ENCODE measurements at places on chromosomes 6 and 20. TPM values are rescaled to one million over a fixed set of nuclear protein-coding genes. Genes with fewer than 3 reads are reported as not detected.

DNA sequence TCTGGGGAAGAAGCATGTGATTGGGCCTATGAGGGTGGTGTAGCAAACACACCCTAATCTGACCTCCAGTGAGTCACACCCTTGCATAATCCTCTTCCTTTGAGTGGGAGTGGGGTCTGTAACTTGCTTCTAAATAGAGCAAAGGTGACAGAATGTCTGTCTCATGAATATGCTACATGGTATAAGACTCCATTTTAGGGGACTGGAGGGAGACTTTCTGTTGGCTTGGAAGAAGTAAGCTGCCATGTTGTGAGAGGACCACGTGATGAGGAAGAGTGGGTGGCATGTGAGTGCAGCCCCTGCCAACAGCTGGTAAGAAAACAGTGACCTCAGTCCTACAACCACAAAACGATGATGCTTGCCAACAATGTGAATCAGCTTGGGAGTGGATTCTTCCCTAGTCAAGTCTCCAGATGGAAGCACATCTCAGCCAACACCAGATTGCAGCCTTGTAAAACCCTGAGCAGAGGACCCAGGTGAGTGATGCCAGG, 3.7 kb downstream of the AK9 start:
- no peak for DNase-seq

DNA sequence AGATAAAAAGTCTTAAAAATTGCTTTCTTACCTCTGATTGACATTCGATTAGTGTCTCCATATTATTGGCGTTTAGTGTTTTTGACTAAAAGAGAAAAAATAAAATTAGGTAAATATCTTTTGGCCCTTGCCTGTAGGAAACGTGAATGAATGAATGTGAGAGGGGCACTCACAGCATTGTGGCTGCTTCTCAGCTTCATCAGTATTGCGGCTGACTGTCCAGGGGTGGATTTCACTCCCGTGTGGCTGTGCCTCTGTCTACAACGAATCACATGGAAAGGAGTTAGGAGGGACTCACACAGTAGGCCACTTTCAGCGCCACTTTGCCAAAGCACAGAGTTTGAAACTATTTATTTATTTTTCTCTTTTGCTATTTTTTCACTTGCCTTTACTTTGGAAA, 844 bp downstream of the TAGAP start:
- DNase-seq = no peak

- DNase-seq = no peak
Measured at GRCh38 chr20:22629447-22629846, 45.1 kb upstream of the FOXA2 start.

GRCh38 chr20:21714297-21715192, 9.1 kb downstream of the PAX1 start:
- no peak for DNase-seq

The MACROD2 gene
- 14.6 TPM for polyA plus RNA-seq

The SUN5 gene
- polyA plus RNA-seq = not detected

The NKX2-2 gene
- polyA plus RNA-seq = not detected

The RBPJL gene
- not detected for polyA plus RNA-seq

Measured in renal cortex interstitium (tissue), 15 donors.